ENCODE measurements at places on chromosomes 3 and 15.

- DNase-seq, result peak; percentile 72
Measured at GRCh38 chr3:12556690-12557472, at the start of gene MKRN2. MKRN2 (plus strand) TSS chr3:12557087; CDS start chr3:12557151, 64 bp downstream.

- no peak for DNase-seq
Measured at GRCh38 chr15:74024687-74025086, 30.2 kb downstream of the PML start.

DNA sequence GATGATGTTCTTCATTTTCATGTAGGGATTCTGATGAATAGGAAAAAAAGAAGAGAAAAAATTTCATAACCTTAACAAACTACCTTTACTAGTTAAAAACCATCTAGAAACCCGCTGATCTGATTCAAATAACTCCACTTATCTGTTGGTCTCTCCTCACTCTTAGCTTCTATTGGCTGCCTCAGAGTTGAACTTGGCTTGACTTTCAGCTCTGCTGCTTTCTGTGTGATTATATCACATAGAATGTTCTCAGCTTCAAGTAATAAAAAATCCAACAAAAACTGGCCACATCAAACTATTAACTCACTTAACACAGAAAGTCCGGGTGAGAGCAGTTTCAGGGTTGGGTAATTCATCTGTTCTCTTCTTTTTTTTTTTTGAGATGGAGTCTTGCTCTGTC lies 126.8 kb upstream of the RASGRP1 start:
- no peak for DNase-seq

GRCh38 chr3:26989037-26989436 lies 366.5 kb downstream of the LRRC3B start:
- DNase-seq, result no peak

GRCh38 chr15:71002316-71002715 lies 109.7 kb downstream of the LRRC49 start:
- no peak for DNase-seq

GRCh38 chr3:185824051-185825005 lies 514 bp downstream of the IGF2BP2 start:
- no peak for DNase-seq

Data from activated CD4-positive, alpha-beta T cell treated with anti-CD3 and anti-CD28 coated beads, Interleukin-2, amount 50 U/mL, for 4 hours (primary cell).